ENCODE measurements at places on chromosomes 5 and 9. TPM values are rescaled to one million over a fixed set of nuclear protein-coding genes. Genes with fewer than 3 reads are reported as not detected.

DNA sequence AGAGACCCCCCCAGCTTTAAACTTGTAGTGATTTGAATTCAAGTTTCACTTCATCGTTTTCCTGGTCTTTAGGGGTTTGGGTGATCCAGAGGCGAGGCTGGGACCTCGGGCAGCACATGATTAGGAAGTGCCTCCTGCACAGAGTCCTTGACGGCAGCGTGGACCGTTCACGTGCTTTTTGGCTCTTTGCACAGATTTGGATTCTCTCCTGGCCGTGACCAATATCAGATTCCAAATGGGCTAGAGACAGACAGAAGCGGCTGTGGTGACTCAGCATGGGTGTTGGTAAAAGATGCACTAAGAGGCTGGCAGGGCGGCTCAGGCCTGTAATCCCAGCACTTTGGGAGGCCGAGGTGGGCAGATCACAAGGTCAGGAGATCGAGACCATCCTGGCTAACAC, 117.2 kb upstream of the CACNA1B start:
- DNase-seq, result no peak
- H3K27ac ChIP-seq, result no peak overlapping the region
- H3K27me3 ChIP-seq, result no peaks in the 10 kb centered on the region
- no peak overlapping the region for H3K4me3 ChIP-seq
- no peaks in the 10 kb centered on the region for H3K4me1 ChIP-seq
- peaks cover 32% of the 10 kb centered on the region for H3K36me3 ChIP-seq

DNA sequence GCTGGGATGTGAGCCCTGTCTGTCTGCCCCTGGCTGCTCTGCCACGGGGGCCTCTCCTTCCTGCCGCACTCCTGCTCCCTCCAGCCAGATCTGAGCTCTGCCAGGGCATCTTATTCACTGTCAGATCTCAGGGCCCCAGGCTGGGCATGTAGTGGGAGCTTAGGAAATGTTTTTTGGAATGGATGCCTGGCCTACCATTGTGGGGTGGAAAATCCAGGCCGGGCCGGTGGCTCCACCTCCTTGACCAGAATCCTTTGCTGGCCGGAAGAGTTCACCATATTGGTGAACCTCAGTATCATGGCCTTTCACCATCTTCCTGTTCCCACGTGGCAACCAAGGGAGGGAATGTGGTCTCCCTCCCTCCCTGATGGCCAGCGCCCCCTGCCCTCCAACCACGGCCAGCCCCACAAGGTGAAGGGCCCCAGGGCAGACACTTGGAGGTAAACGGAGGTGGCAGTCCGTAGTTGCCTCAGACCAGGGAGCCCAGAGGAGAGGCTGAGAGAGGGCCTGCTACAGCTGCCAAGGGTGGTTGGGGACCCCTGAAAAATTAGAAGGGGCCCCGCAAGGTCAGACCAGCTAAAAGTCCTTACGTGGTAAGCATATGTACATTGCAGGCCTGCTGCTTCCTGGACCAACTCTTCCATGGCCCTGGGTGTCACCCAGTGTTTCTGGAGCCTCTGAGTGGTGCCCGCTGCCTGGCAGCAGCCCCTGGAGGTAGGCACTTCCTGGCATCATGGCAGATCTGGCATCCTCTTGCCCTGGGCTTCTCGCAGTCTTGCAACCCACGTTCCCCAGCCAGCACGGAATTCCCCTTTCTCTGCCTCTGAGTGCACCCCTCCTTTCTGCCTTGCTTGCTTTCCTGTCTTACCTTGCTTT, 153.3 kb downstream of the RGS3 start:
- H3K27ac ChIP-seq, result peak overlapping the region; percentile 1
- H3K4me1 ChIP-seq, result peaks cover 19% of the 10 kb centered on the region

DNA sequence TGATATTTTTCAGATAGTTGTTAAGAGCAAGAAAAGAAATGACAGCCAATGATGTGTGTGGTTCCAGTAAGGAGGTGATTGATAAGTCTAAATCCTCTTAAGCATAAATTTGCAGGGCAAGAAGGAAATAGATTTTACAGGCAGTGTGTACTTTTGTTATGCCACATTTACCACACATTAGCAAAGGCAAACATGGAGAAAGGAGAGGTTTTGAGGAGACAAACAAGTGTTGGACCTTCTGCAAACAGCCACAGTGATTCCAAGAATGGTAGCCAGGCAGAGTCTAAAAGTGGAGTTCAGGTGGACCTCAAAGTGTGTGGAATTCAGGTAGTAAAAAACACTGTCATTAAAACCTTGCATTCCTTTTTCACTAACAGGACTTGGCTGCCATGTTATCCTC, 295.9 kb upstream of the ITGA1 start:
- no peak for DNase-seq
- no peak overlapping the region for H3K27ac ChIP-seq
- no peaks in the 10 kb centered on the region for H3K36me3 ChIP-seq
- H3K4me1 ChIP-seq, result no peaks in the 10 kb centered on the region
- H3K4me3 ChIP-seq, result no peak overlapping the region
- no peaks in the 10 kb centered on the region for H3K27me3 ChIP-seq

KIF20A gene
- 5.0 TPM for total RNA-seq

GRCh38 chr9:91362051-91362611, 413 bp upstream of the AUH start:
- DNase-seq, result no peak
- H3K27ac ChIP-seq, result peak overlapping the region; percentile 92
- H3K4me3 ChIP-seq, result peak overlapping the region; percentile 97
- H3K36me3 ChIP-seq, result no peaks in the 10 kb centered on the region
- H3K27me3 ChIP-seq, result no peaks in the 10 kb centered on the region

- no peaks in the 10 kb centered on the region for H3K27me3 ChIP-seq
- H3K27ac ChIP-seq, result no peak overlapping the region
- no peak for DNase-seq
- no peak overlapping the region for H3K4me3 ChIP-seq
- peaks cover 6% of the 10 kb centered on the region for H3K36me3 ChIP-seq
Observed at GRCh38 chr5:131682826-131683225, 47.8 kb upstream of the RAPGEF6 start.

PNPLA7 gene
- total RNA-seq, result 16.0 TPM

GRCh38 chr9:99660191-99660636, 161.5 kb upstream of the NR4A3 start:
- no peaks in the 10 kb centered on the region for H3K4me1 ChIP-seq
- no peaks in the 10 kb centered on the region for H3K36me3 ChIP-seq
- H3K27ac ChIP-seq, result no peak overlapping the region
- DNase-seq, result no peak

ZCCHC9 gene
- 16.5 TPM for total RNA-seq

DNA sequence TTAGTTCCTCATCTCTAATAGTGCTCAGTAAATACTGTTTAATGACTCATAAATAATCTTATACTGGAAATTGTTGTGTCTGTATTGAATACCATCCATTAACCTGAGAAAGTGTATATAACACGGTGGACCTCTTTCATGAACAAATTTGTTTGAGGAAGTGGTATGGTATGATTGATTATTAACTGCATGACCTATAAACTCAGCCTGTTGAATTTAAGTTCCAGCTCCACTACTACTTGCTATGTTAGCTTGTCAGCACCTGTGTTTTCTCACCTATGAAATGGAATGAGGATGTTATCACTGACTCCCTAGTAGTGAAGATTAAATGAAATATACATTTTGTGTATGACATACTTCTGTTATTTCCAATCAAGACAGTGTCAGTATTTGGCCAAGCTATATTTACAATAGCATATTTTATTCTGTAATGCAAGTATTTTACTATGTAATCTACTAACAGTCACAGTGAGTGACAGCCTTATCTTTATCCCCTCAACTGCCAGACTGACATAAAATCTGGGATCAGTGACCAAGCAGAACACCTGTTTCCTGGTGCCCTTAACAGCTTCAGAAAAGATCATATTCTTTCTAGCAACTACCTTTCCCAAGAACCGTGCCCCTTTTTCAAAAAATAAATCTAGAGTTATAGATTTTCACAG, 77.3 kb upstream of the ITGA1 start:
- no peak for DNase-seq
- H3K27me3 ChIP-seq, result no peaks in the 10 kb centered on the region
- peaks cover 17% of the 10 kb centered on the region for H3K4me1 ChIP-seq
- H3K4me3 ChIP-seq, result no peak overlapping the region
- no peaks in the 10 kb centered on the region for H3K36me3 ChIP-seq

DNA sequence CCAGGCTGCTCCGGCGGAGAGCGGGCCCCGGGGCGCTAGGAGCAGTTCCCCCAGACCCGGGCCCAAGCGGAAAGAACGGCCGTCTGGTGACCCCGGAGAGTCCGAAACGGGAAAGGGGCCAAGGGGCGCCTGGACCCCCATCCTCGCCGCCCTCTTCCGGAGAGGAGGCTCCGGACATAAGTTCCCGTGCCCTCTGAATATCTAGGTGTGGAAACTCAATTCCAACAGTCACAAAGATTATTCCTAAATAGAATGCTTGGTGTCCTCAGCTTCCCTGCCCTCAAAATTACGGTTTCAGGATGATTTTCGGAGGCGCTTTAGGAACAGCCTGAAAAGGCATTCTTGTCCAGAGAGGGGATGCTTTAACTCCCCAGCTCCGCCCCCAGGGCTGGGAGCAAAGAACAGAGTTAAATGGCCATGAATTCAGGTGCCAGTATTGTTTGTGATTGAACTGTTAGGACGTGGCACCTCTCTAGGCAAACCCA, 681 bp upstream of the LHFPL2 start:
- H3K4me3 ChIP-seq, result peak overlapping the region; percentile 87
- DNase-seq, result no peak
- H3K4me1 ChIP-seq, result peaks cover 24% of the 10 kb centered on the region
- no peaks in the 10 kb centered on the region for H3K27me3 ChIP-seq

DNA sequence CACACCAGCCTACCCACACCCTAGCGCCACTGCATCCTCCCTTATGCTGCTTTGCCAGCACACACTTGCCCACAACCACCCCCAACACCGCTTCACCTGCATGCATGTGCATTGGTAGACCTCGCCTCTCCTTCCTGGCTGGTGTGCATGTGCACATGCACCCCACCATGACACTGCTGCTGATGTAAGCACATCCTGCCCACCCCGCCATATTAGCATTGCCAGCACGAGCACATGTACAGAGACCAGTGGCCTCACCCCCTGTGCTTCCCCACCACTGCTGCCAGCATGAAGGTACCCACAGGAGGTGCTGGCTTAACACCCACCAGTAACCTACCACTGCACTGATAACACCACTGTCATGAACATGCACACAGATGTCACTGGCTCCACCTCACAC, 218.2 kb downstream of the SLCO4C1 start:
- no peak for DNase-seq
- no peaks in the 10 kb centered on the region for H3K4me1 ChIP-seq
- no peak overlapping the region for H3K4me3 ChIP-seq
- H3K27ac ChIP-seq, result no peak overlapping the region

- H3K4me3 ChIP-seq, result no peak overlapping the region
- no peaks in the 10 kb centered on the region for H3K36me3 ChIP-seq
- peak overlapping the region; percentile 16 for H3K27ac ChIP-seq
- no peaks in the 10 kb centered on the region for H3K4me1 ChIP-seq
- H3K27me3 ChIP-seq, result no peaks in the 10 kb centered on the region
Observed at GRCh38 chr9:89037891-89038290, 46.6 kb downstream of the S1PR3 start.

ANKRD34B gene
- total RNA-seq, result not detected

IFNA2 gene
- total RNA-seq, result not detected

DNA sequence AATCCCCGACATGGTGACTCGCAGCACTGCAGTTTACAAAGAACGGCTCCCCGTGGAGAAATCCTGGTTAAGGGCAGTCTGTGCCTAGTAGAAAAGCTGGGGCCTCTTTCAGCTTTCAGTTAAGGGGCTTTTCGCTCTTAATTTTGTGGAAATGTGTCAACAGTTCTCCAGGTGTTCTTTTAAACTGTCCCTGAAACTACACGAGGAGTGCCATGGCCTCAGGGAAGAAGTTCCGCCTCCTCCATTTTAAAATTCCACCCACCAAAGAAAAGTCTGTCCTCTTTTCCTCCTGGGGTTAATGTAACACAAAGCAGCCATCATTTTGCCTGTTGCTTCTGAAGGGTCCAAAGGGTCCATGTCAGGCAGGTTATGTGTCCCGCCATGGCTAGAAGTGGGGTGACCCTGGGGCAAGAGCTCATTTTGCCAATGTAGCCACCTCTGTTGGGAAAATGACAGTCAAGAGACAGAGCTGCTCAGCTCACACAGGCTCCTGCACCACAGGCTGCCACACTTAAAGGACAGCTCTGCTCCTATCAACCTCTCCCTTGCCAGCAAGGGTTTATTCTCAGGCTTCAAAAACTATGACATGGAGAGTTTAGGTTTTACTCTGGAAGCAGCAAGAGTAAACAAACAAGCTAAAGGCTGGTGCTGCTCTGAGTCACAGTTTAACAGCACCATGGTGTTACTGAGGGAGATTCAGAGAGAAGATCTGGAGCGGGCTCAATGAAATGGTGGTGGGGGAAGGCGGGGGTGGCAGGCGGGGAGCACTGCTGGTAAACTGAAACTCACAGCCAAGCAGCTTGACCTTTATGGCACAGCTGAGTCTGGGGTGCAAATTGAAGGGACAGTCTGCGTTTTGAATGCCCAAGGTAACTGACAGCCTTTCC, 3.2 kb downstream of the WHRN start:
- peak overlapping the region; percentile 74 for H3K27ac ChIP-seq
- DNase-seq, result no peak
- peaks cover 23% of the 10 kb centered on the region for H3K4me1 ChIP-seq
- H3K27me3 ChIP-seq, result peaks cover 4% of the 10 kb centered on the region

GRCh38 chr5:113205323-113205722, 228.7 kb downstream of the DCP2 start:
- no peaks in the 10 kb centered on the region for H3K4me1 ChIP-seq
- H3K27me3 ChIP-seq, result no peaks in the 10 kb centered on the region
- no peak overlapping the region for H3K4me3 ChIP-seq
- H3K36me3 ChIP-seq, result no peaks in the 10 kb centered on the region

GRCh38 chr5:83009408-83009807, 67.8 kb downstream of the TMEM167A start:
- no peak for DNase-seq
- H3K4me3 ChIP-seq, result no peak overlapping the region
- no peaks in the 10 kb centered on the region for H3K27me3 ChIP-seq
- no peak overlapping the region for H3K27ac ChIP-seq
- H3K36me3 ChIP-seq, result no peaks in the 10 kb centered on the region
- no peaks in the 10 kb centered on the region for H3K4me1 ChIP-seq

- no peaks in the 10 kb centered on the region for H3K36me3 ChIP-seq
- H3K27ac ChIP-seq, result no peak overlapping the region
- H3K27me3 ChIP-seq, result no peaks in the 10 kb centered on the region
- no peak for DNase-seq
- H3K4me3 ChIP-seq, result no peak overlapping the region
Observed at GRCh38 chr5:257148-257547, 14.3 kb upstream of the PDCD6 start.

DNA sequence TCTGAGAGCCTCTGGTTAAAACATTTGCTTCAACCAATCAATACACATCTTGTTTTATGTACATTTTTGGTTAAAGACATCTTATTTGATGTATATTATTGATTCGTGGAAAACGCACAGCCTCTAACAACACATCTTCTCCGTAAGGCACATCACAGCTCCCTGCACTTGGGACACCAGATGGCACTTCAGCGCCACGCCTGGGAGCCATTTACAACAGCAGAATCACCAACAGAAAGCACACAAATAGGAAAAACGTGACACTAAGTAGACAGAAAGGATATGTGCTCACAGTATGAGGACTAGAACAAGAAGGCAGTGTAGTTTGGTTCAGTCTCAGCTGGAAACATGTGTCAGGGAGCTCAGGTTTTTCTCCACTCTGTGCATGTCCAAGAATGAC, 199.7 kb downstream of the ROR2 start:
- no peaks in the 10 kb centered on the region for H3K4me1 ChIP-seq
- no peak overlapping the region for H3K4me3 ChIP-seq
- no peak overlapping the region for H3K27ac ChIP-seq
- no peaks in the 10 kb centered on the region for H3K27me3 ChIP-seq
- no peaks in the 10 kb centered on the region for H3K36me3 ChIP-seq
- no peak for DNase-seq
